ENCODE measurements at places on chromosomes 13 and 19. TPM values are rescaled to one million over a fixed set of nuclear protein-coding genes. Genes with fewer than 3 reads are reported as not detected.

The DCT gene
- total RNA-seq: not detected

The MAG gene
- total RNA-seq: 0.20 TPM

- DNase-seq: no peak
Observed at GRCh38 chr19:48117515-48118130, 7.0 kb upstream of the PLA2G4C start.

GRCh38 chr13:108350579-108350978 is 81.1 kb downstream of the TNFSF13B start:
- DNase-seq: no peak

DNA sequence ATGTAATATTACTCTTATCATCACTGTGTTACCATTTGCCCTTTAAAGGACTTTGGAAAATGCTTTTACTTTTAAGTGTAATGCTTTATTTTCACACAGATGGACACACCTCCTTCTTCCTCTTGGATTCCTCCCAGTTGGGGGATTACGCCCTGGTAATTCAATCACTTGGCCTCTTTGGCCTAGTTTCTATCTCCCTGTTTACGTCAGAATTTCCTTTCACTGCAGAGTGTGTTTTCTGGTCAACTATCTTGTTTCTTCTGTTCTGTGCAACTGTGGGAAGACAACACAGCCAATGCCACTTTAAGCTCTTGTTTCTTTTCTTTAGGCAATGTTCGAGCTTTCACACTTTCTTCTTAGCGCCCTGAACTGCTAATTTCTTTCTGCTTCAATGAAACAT is 257.3 kb upstream of the MAB21L1 start:
- DNase-seq: no peak

DNA sequence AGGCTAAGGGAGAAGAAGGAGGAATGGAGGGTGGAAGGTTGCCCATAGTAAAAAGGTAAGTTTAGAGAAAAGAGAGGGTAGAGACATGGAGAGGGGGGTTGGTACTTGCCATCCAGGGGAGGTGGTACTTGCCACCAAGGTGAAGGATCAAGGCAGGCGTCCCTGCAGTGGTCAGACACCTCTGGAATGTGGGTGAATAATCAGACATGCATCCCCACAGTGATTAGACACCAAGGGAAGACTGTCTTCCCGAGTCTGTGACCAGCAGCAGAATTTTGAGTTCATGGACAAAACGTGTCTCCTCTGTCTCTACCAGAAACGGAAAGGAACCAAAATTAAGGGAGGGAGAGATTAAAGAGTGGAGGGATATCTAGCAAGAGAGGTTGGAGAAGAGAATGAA is 27.1 kb upstream of the IGFL1 start:
- no peak for DNase-seq

DNA sequence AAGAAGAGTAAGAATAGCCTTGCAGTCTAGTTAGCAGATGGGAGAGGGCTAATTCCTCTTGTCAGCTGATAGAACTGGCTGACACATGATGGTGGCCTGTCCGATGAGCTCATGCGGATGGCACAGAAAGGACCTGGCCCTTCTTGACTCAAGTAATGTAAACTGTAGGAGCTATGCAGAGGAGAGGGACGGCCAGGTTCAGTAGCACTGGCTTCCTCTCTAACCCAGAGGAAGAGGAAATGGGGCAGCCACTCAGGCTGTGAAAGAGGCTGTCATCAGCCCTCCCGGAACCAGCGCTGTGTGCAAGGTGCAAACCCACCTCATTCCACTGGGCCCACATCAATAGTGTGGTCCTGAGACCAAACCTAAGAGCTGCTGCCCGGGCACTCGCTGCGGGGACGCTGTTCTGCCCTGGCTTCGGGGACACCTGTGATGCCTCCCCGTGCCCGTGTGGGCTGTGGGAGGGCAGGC is 30.8 kb upstream of the USE1 start:
- peak; percentile 72 for DNase-seq

DNA sequence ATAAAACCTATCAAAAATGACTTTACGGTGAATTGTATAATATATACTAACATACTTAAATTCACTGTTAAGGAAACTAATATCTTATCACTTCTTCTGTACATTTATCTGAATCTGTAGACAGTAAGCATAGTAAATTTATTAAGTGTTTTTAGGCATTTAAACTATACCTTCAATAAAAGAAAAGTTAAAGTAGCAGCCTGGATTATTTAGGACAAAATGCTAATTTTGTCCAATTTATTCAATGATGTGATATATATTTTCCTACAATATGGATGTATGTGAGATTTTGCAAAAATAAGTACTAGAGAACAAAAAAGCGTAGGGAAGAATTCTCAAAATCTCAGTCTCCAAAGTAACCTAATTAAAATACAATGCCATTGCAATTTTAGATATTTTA is 299.9 kb downstream of the GPC5 start:
- no peak for DNase-seq

DNA sequence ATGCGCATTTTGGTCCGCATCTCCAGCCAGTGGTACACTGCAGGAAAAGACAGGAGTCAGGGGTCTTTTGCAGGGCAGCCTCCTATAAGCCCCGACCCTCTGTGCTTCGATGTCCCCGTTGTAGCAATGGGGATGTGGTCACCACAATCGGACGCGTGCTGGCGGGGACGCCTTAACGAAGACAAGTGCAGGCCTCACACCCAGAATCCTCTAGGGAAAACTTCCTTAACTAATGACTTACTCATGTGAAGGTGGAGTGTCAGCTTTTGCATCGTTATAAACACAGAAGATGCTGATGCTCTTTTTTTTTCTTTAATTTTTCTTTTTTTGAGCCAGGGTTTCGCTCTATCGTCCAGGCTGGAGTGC is 22.1 kb downstream of the VASP start:
- DNase-seq: no peak

- DNase-seq: no peak
Observed at GRCh38 chr19:36049080-36049698, 4.9 kb downstream of the THAP8 start.

GRCh38 chr13:41386211-41386610 is 71.1 kb upstream of the RGCC start:
- no peak for DNase-seq

GRCh38 chr19:1855828-1856255 is 7.5 kb downstream of the KLF16 start:
- DNase-seq: peak; percentile 77
